Naive thymus-derived CD4-positive, alpha-beta T cell (primary cell): ENCODE measurements at places on chromosomes 16 and 17. TPM values are rescaled to one million over a fixed set of nuclear protein-coding genes. Genes with fewer than 3 reads are reported as not detected.

GRCh38 chr17:75701288-75701687, 20.0 kb upstream of the ITGB4 start:
- no peak overlapping the region for H3K27ac ChIP-seq
- H3K4me3 ChIP-seq, result no peak overlapping the region
- H3K27me3 ChIP-seq, result no peaks in the 10 kb centered on the region
- no peaks in the 10 kb centered on the region for H3K4me1 ChIP-seq
- no peak for DNase-seq
- peaks cover 45% of the 10 kb centered on the region for H3K36me3 ChIP-seq

- DNase-seq, result no peak
- no peak overlapping the region for H3K4me3 ChIP-seq
- peak overlapping the region; percentile 54 for H3K27ac ChIP-seq
- H3K4me1 ChIP-seq, result peaks cover 38% of the 10 kb centered on the region
- no peaks in the 10 kb centered on the region for H3K36me3 ChIP-seq
These were observed 9.7 kb downstream of the STAT5B start for GRCh38 chr17:42266462-42266861.

The SHBG gene
- total RNA-seq, result not detected

- peaks cover 12% of the 10 kb centered on the region for H3K4me1 ChIP-seq
- H3K27me3 ChIP-seq, result no peaks in the 10 kb centered on the region
- H3K36me3 ChIP-seq, result no peaks in the 10 kb centered on the region
- DNase-seq, result peak; percentile 83
- peak overlapping the region; percentile 17 for H3K27ac ChIP-seq
- peak overlapping the region; percentile 68 for H3K4me3 ChIP-seq
These were observed 58.5 kb downstream of the TMEM132E start for GRCh38 chr17:34637548-34638525.

The CDRT15L2 gene
- total RNA-seq, result not detected

GRCh38 chr17:45745601-45746494, 38.3 kb upstream of the CRHR1 start:
- no peak overlapping the region for H3K4me3 ChIP-seq
- H3K4me1 ChIP-seq, result no peaks in the 10 kb centered on the region
- H3K27ac ChIP-seq, result no peak overlapping the region
- no peaks in the 10 kb centered on the region for H3K36me3 ChIP-seq
- no peak for DNase-seq

- no peaks in the 10 kb centered on the region for H3K4me1 ChIP-seq
- no peak overlapping the region for H3K27ac ChIP-seq
- no peaks in the 10 kb centered on the region for H3K27me3 ChIP-seq
- DNase-seq, result no peak
- H3K36me3 ChIP-seq, result no peaks in the 10 kb centered on the region
These were observed 403.8 kb downstream of the SHISA9 start for GRCh38 chr16:13305019-13305755.

The CDYL2 gene
- total RNA-seq, result 21.0 TPM

- peak within 1 kb of the TSS; percentile 77 for H3K4me3 ChIP-seq
- H3K4me1 ChIP-seq, result peaks cover 29% of the 10 kb centered on the region
- no peaks in the 10 kb centered on the region for H3K36me3 ChIP-seq
- no peaks in the 10 kb centered on the region for H3K27me3 ChIP-seq
These were observed at the start of gene ZNF598 for GRCh38 chr16:2009791-2010510. ZNF598 (minus strand) TSS chr16:2009821.

- no peak overlapping the region for H3K27ac ChIP-seq
- H3K27me3 ChIP-seq, result no peaks in the 10 kb centered on the region
- no peaks in the 10 kb centered on the region for H3K36me3 ChIP-seq
- no peak for DNase-seq
- no peak overlapping the region for H3K4me3 ChIP-seq
These were observed 117.9 kb upstream of the GPR139 start for GRCh38 chr16:20191566-20191965.

The ST6GALNAC2 gene
- 0.48 TPM in 1 of 2 replicates, not detected in the other for total RNA-seq

GRCh38 chr17:2871205-2871604, 75.0 kb downstream of the RAP1GAP2 start:
- H3K4me3 ChIP-seq, result no peak overlapping the region
- H3K4me1 ChIP-seq, result no peaks in the 10 kb centered on the region
- no peak overlapping the region for H3K27ac ChIP-seq
- H3K36me3 ChIP-seq, result no peaks in the 10 kb centered on the region
- no peaks in the 10 kb centered on the region for H3K27me3 ChIP-seq

- no peak overlapping the region for H3K4me3 ChIP-seq
- H3K36me3 ChIP-seq, result no peaks in the 10 kb centered on the region
- no peaks in the 10 kb centered on the region for H3K27me3 ChIP-seq
- no peak for DNase-seq
- no peaks in the 10 kb centered on the region for H3K4me1 ChIP-seq
- H3K27ac ChIP-seq, result peak overlapping the region; percentile 80
These were observed 884 bp upstream of the JPT1 start for GRCh38 chr17:75155191-75155601.

DNA sequence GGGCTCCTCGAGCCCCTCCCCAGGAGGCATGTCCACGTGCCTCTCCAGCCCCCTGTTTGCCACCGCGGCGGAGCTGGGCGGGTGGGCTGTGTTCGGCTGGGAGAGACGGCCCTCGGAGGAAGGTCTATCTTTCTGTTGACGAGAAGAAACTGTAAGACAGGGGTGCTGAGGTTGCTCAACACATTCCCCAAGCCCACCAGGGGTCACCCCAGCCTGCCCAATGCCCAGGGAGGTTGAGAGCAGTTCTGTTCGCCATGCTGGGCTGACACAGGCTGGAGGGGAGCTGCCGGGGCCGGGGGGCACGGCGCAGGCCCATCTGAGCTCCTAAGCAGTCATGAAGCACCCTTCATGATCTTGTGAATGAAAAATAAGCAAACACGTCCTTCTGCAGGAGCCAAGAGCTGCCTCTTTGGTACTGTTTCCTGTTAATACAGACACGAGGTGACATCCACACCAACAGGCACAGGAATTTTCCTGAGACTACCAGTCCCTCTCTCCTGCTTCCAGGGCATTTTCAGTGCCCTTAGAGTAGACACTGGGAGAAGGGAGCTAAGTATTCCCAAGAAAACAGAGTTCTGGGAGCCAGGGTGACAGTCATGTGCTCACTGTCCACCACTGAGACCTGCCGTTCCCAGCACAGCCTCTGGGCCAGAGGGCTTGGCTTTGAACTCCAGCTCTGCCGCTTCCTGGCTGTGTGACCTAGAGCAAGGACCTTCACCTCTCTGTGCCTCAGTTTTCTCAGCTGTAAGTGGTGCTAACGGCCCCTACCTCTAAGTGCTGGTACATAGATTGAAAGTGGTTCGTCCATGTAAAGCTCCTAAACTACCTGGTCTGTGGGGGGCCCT, 9.2 kb downstream of the UBALD2 start:
- no peak overlapping the region for H3K4me3 ChIP-seq
- peak overlapping the region; percentile 46 for H3K27ac ChIP-seq
- H3K4me1 ChIP-seq, result peaks cover 42% of the 10 kb centered on the region
- no peaks in the 10 kb centered on the region for H3K36me3 ChIP-seq
- no peaks in the 10 kb centered on the region for H3K27me3 ChIP-seq
- DNase-seq, result no peak

DNA sequence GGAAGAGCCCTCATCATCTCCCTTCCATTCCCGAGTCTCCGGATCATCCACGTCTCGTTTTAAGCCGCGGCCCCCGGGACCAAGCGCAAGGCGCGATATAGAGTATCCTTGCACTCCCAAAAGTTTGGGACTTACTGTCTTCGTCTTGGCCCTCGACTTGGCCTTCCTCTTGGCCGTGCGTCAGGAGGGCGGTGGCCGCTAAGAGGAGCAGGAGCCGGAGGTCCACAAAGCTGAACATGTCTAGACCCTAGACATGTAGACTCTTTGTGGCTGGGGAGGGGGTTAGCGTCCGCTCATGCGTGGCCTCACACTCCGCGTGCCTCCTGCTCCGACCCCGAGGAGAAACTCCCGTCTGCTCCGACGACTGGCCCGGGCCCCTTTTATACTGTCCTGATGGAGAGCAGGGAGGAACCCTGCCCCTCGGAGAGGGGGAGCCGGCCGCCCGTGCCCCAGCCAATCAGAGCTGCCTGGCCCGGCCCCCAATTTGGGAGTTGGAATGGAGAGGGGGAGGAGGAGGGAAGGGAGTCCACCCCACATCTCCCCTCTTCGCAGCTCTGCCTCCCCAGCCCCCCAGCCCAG, at the start of gene COL1A1:
TSS of gene COL1A1 (minus strand) at position 356 of the 579 bp plus-strand sequence. CDS start at position 238, 118 bp downstream.
- H3K36me3 ChIP-seq, result no peaks in the 10 kb centered on the region
- peaks cover 5% of the 10 kb centered on the region for H3K27me3 ChIP-seq
- H3K27ac ChIP-seq, result peak within 1 kb of the TSS; percentile 26
- H3K4me3 ChIP-seq, result peak within 1 kb of the TSS; percentile 61
- DNase-seq, result peak; percentile 7

DNA sequence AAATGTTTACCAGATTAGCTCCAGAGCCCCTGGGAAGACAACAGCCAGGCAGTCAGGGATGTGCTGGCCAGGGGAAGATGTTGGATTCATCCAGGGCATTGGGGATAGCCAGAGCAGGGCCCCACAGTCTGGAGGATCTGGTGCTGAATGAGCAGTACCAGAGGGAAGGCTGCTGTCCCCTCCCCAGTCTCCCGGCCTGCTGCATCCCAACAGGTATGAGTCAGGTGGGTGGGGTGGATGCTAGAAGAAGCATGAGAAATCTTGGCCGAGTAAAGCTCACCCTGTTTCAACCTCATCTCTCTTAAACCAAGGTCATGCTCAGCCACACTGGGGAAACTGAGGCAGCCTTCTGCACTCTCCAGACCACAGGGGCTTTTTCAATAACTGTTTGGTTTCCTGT, 71.9 kb upstream of the SEC14L1 start:
- H3K4me3 ChIP-seq, result no peak overlapping the region
- H3K36me3 ChIP-seq, result no peaks in the 10 kb centered on the region
- no peak for DNase-seq
- no peaks in the 10 kb centered on the region for H3K27me3 ChIP-seq
- H3K4me1 ChIP-seq, result no peaks in the 10 kb centered on the region

The RNF157 gene
- 50.6 TPM for total RNA-seq

The TBC1D16 gene
- total RNA-seq, result 0.95 TPM

DNA sequence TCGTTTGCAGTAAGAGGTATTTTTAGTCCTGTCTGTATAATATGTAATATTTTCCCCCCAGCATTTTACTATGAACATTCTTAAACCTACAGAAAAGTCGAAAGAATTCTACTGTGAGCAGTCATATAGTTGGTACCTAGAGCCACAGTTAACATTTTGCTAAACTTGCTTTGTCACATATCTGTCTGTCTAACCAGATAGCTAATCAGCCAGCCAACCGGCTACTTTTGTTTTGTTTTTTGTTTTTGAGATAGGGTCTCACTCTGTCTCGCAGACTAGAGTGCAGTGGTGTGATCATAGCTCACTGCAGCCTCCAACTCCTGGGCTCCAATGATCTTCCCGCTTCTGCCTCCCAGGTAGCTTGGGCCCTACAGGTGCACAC, 73.3 kb downstream of the ABCC1 start:
- no peaks in the 10 kb centered on the region for H3K27me3 ChIP-seq
- H3K27ac ChIP-seq, result no peak overlapping the region
- peaks cover 5% of the 10 kb centered on the region for H3K36me3 ChIP-seq
- no peak for DNase-seq

The KRT31 gene
- total RNA-seq, result not detected

DNA sequence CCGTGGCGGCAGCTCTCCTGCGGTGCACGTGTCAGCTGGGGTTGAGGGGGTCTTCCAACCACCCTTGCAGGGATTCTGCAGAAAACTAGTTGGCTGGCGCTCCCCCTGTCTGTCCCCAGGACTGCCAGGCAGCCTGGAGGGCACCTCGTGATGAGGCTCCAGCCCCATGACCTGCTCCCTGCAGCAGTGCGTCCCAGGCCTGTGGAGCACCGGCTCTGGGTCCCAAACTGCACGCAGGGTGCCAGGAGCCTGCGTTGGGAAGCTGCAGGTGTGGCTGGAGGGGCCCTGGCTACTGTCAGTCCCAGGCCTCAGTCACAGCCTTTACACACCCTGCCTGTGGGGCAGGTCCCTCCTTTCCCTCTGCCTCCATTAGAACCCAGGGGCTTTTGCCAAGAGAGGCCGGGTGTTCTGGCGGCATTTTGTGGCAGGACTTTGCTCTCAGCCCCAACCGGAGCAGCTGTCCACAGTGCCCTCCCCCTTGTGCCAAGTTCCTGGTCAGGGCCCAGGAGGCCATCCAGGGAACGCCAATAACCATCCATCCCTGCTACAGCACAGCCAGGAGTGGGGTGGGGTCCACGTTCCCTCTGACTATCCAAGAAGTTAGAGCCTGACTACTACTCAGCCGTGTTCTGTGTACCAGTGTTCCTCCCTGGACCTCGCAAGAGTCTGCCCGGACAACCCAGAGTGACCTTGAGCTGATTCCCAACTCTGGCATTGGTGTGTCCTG, 9.2 kb downstream of the CHMP6 start:
- DNase-seq, result no peak
- H3K4me3 ChIP-seq, result no peak overlapping the region
- H3K27me3 ChIP-seq, result peaks cover 3% of the 10 kb centered on the region
- peaks cover 3% of the 10 kb centered on the region for H3K4me1 ChIP-seq
- peaks cover 48% of the 10 kb centered on the region for H3K36me3 ChIP-seq
- no peak overlapping the region for H3K27ac ChIP-seq

DNA sequence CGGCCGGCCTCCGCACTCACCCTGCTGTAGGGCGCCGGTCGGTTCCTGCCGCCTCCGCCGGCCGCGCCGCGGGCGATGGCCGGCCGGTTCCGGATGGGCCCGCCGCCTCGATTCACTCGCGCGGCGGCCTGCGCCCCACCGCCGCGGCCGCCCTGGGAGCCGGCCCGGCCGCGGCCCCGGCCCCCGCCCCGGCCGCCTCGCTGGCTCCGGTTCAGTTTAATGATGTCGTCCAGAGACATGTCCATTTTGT, 158 bp downstream of the ALYREF start:
- DNase-seq, result no peak
- H3K27ac ChIP-seq, result peak overlapping the region; percentile 82
- H3K27me3 ChIP-seq, result no peaks in the 10 kb centered on the region
- peaks cover 51% of the 10 kb centered on the region for H3K36me3 ChIP-seq

DNA sequence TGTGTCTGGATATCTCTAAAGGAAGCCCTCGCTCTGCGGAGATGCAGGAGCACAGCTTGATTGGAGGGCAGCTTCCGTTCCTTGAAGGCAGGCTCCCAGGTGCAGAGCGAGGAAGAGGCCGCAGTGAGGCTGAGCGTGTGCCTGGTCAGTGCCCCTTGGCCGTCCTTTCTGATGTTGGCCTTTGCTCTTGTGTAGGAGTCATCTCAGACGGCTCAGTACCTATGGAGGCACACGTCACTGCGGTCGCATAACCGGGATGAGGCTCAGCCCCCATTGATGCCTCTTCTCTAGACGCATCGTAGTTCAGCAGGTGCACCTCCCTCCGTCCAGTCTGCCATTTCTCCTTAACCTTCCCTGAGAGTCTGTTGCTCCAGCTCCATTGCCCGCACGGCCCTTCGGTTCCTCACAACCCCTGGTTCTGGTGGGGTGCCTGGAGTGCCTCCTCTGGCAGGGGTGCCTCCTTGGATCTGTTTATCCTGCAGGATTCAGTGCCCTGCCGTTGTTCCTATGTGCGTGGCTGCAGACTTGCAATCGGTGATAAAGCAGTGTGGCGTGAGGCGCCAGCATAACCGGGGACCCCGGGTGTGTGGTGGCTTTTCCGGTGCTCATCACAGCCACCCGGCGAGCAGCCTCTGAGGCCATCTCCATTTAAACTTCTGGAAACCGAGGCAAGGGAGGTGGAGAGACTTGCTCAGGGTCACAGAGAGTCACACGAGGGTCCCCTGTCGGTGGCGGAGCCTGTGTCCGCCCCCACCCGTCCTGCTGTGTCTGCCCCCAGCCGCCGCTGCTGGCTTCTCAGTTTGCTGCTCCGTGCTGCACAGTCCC, 188.8 kb upstream of the CHMP6 start:
- DNase-seq, result no peak
- H3K27me3 ChIP-seq, result no peaks in the 10 kb centered on the region
- H3K4me3 ChIP-seq, result no peak overlapping the region
- H3K4me1 ChIP-seq, result peaks cover 4% of the 10 kb centered on the region
- H3K36me3 ChIP-seq, result no peaks in the 10 kb centered on the region

The GAS2L2 gene
- 0.29 TPM for total RNA-seq

GRCh38 chr17:73773702-73774101, 129.5 kb upstream of the SDK2 start:
- H3K27ac ChIP-seq, result no peak overlapping the region
- no peak for DNase-seq
- no peaks in the 10 kb centered on the region for H3K27me3 ChIP-seq
- H3K4me1 ChIP-seq, result no peaks in the 10 kb centered on the region
